ENCODE measurements at places on chromosomes 3 and 15. TPM values are rescaled to one million over a fixed set of nuclear protein-coding genes. Genes with fewer than 3 reads are reported as not detected.

GRCh38 chr15:74799856-74800558 lies 12.6 kb upstream of the LMAN1L start:
- no peaks in the 10 kb centered on the region for H3K27me3 ChIP-seq
- DNase-seq, result peak; percentile 85
- H3K4me1 ChIP-seq, result peaks cover 3% of the 10 kb centered on the region
- H3K4me3 ChIP-seq, result no peak overlapping the region
- no peak overlapping the region for H3K27ac ChIP-seq

GRCh38 chr15:87523516-87523915 lies 733.0 kb downstream of the NTRK3 start:
- H3K4me1 ChIP-seq, result no peaks in the 10 kb centered on the region
- DNase-seq, result no peak
- no peak overlapping the region for H3K27ac ChIP-seq
- H3K4me3 ChIP-seq, result no peak overlapping the region

DNA sequence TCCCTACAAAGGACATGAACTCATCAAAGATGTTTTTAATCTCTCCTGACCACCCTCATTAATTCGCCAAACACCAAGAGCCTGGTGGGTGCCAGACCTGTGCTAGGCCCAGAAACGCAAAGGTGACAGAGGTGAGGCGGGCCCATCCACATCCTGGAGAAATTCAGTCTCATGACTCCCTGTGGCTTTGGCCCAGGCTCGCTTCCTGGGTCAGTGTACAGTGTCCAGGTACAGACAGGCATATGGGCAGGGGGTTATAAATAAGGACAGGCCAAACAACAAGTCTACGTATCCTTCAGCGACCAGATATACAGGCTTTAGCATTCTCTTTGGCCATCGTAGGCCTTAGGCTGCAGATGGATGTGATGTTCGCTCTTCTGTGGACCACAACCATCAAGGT lies 945 bp upstream of the PLA2G4F start:
- H3K4me1 ChIP-seq, result no peaks in the 10 kb centered on the region
- H3K27me3 ChIP-seq, result no peaks in the 10 kb centered on the region
- no peak overlapping the region for H3K27ac ChIP-seq
- DNase-seq, result no peak
- H3K4me3 ChIP-seq, result no peak overlapping the region
- H3K36me3 ChIP-seq, result peaks cover 6% of the 10 kb centered on the region

DNA sequence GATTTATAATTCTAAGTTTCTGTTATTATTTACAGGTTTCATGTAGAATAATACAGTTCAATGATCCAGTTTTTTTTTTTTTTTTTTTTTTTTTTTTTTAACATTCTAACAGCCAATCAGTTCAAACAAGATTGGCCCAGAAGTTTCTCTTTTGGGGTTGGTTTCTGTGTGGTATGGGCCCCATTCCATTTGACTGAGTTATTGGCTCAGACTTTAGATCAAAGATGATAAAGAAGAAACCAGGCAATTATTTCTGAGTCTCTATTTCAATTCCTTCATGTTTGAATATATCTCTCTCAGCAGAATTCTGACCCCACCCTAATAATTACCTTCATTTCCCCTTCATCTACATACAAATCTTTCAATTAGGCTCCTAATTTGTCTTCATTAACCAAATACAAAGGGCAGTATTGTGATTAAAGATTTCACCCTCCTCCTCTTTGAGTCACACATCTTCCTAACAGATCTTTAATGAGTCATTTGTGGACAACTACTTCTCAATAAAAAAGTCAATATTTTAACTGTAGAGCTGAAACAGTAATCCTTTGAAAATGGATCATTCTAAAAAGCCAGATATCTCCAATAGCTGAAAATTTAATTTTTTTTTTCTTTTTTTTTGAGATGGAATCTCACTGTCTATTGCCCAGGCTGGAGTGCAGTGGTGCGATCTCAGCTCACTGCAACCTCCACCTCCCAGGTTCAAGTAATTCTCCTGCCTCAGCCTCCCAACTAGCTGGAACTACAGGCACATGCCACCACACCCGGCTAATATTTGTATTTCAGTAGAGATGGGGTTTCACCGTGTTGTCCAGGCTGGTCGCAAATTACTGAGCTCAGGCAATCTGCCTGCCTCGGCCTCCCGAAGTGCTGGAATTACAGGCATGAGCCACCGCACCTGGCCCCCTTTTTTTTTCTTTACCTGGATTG lies 878.8 kb downstream of the NAALADL2 start:
- H3K27ac ChIP-seq, result no peak overlapping the region
- DNase-seq, result no peak
- H3K4me1 ChIP-seq, result no peaks in the 10 kb centered on the region
- no peaks in the 10 kb centered on the region for H3K27me3 ChIP-seq
- peaks cover 7% of the 10 kb centered on the region for H3K36me3 ChIP-seq

DNA sequence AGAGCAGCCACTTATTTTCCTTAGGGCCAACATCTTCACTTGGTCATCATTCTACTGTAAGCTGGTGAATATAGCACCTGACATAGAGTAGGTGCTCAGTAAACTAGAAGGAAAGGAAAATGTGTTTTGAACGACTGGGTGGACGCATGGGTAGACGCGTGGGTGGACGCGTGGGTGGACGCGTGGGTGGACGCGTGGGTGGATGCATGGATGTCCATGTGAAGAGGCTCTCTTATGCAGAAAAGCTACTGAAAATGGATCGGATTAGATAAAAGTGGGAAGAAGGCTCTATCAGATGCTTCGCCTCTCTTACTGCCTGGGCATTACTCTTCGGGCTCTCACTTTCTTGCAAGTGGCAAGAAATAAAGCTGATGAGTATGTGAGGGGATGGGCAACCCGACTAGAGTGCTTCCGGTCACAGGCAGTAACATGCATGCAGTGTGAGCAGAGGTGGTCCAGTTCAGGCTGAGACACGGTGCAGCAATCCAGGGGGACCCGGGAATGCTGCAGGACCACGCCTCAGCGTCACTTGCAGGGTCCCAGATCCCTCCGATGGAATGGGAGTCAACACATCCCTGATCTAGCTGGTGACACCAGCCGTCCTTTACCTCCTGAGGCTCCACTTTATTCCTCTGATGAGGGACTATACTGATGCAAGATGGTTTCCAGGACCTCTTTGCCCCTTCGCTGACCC lies 138.0 kb upstream of the MEF2A start:
- no peak overlapping the region for H3K4me3 ChIP-seq
- H3K27ac ChIP-seq, result no peak overlapping the region
- no peak for DNase-seq
- H3K27me3 ChIP-seq, result no peaks in the 10 kb centered on the region
- no peaks in the 10 kb centered on the region for H3K36me3 ChIP-seq

GRCh38 chr3:102224171-102224570 lies 210.6 kb upstream of the ZPLD1 start:
- DNase-seq, result no peak
- no peaks in the 10 kb centered on the region for H3K4me1 ChIP-seq
- H3K4me3 ChIP-seq, result no peak overlapping the region
- no peaks in the 10 kb centered on the region for H3K27me3 ChIP-seq
- no peaks in the 10 kb centered on the region for H3K36me3 ChIP-seq
- H3K27ac ChIP-seq, result no peak overlapping the region

GRCh38 chr15:27248251-27248650 lies 277.3 kb downstream of the GABRG3 start:
- H3K27me3 ChIP-seq, result no peaks in the 10 kb centered on the region
- no peak overlapping the region for H3K27ac ChIP-seq
- no peaks in the 10 kb centered on the region for H3K4me1 ChIP-seq
- no peaks in the 10 kb centered on the region for H3K36me3 ChIP-seq
- no peak for DNase-seq
- no peak overlapping the region for H3K4me3 ChIP-seq

DNA sequence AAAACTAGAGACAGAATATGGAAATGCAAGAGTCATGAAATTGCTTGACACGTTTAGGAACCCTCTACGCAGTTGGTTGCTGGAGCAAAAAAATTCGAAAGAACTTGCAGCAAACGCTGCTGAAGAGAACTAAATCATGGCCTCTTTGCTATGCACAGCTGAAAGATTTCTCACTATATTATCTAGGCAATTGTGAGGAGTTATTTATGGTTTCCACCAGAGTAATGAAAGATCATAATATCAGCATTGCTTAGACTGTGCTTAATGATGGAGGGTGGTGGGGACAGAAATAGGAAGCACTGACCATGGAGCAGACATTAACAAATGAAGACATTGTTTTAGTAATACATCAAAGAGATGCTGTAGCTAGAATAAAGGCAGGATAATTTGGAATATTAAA lies 593.4 kb upstream of the ZNF717 start:
- H3K4me3 ChIP-seq, result no peak overlapping the region
- no peak overlapping the region for H3K27ac ChIP-seq
- H3K27me3 ChIP-seq, result no peaks in the 10 kb centered on the region
- no peaks in the 10 kb centered on the region for H3K36me3 ChIP-seq
- no peaks in the 10 kb centered on the region for H3K4me1 ChIP-seq

DNA sequence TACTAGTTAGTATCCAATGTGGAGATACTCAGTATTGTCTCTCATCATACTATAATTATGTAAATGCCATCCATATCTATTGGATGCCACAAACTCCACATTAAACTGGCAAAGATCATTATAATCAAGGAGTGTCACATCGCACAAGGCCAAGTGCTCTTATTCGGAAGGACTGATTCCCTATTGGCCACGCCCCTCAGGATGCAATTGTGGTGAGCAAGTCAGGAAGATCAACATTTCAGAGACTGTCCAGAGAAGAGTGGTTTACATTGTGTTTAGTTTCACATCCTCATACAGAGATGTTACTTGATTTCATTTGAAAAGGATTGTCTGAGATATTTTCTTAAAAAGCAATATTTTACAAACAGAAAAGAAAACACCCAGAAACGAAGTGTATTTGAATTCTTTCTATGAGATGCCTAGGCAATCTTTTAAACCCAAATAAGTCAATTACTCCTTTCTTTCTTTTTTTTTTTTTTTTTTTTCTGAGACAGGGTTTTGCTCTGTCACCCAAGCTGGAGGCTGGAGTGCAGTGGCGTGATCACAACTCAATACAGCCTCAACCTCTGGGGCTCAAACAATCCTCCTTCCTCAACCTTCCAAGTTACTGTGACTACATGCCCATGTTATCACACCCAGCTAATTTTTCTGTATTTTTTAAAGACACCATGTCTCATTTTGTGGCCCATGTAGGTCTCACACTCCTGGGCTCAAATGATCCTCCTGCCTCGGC lies 369.1 kb downstream of the RBMS3 start:
- H3K4me3 ChIP-seq, result no peak overlapping the region
- no peaks in the 10 kb centered on the region for H3K36me3 ChIP-seq

DNA sequence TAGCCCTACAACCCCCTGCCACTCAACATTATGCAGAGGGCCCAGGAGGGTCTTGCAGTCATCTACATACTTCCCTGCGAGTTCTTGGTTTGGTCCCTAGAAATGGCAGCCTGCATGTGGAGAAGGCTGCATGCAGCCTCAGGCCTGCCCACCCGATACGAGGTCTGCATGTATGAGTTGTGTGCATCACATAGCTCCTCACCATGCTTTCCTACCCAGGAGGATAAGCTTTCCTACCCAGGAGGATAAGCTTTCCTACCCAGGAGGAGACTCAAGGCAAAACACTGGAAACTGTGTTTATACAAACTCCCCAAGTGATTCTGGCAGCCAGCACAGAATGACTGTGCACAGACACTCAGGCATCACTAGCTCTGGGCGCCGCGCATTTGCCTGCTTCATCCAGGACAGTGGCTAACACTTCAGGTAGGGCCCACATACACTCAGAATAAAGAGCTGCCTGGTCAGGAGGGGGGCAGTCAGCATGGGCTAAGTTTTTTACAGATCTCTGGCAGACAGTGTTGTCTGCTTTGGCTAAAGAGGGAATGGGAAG lies 187.7 kb downstream of the THSD4 start:
- H3K27ac ChIP-seq, result no peak overlapping the region
- no peaks in the 10 kb centered on the region for H3K36me3 ChIP-seq
- no peaks in the 10 kb centered on the region for H3K27me3 ChIP-seq

DNA sequence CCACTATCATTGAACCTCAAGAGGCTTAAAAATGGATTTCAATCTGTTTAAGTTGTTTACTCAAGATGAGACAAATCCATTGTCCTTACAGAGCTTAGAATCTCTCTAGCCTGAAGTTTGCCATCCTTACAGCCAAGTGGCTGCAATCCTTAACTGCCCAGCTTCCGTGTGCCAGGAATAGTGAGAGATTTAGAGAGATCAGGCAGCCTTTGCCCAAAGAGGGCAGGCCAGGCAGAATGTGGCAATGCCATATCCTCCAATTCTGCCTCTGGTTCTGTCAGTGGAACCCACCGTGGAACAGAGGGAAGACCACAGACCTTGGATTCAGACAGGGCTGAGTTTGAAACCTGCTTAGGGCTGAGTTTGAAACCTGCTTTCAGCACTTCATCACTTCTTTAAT lies 374.3 kb downstream of the VPS13C start:
- peaks cover 7% of the 10 kb centered on the region for H3K4me1 ChIP-seq
- H3K27ac ChIP-seq, result no peak overlapping the region
- no peaks in the 10 kb centered on the region for H3K36me3 ChIP-seq
- H3K27me3 ChIP-seq, result no peaks in the 10 kb centered on the region
- no peak for DNase-seq

GRCh38 chr3:16807391-16807790 lies 77.4 kb upstream of the PLCL2 start:
- no peak for DNase-seq
- peaks cover 25% of the 10 kb centered on the region for H3K4me1 ChIP-seq
- H3K36me3 ChIP-seq, result no peaks in the 10 kb centered on the region
- no peak overlapping the region for H3K4me3 ChIP-seq

DNA sequence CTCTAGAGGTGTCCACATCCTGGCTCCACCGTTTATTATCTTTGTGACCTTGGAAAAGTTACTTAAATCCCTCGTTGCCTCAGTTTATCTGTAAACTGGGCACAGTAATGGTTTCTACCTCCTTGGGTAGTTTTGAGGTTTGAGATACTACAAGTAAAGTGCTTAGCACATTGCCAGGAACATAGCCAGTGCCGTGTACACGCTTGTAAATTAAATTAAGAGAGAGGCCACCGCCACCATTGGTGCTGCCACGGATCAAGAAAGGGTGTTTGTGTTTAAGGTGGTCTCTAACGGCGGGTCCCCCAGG lies 5.8 kb upstream of the WNT7A start:
- H3K4me1 ChIP-seq, result no peaks in the 10 kb centered on the region
- H3K27ac ChIP-seq, result no peak overlapping the region
- DNase-seq, result no peak
- H3K36me3 ChIP-seq, result no peaks in the 10 kb centered on the region
- H3K4me3 ChIP-seq, result no peak overlapping the region

- H3K36me3 ChIP-seq, result no peaks in the 10 kb centered on the region
- peaks cover 11% of the 10 kb centered on the region for H3K4me1 ChIP-seq
These were observed 47.1 kb downstream of the CMTM7 start for GRCh38 chr3:32438596-32439344.

GRCh38 chr15:76799760-76800159 lies 105.4 kb downstream of the SCAPER start:
- DNase-seq, result no peak
- no peaks in the 10 kb centered on the region for H3K27me3 ChIP-seq
- H3K36me3 ChIP-seq, result no peaks in the 10 kb centered on the region
- no peak overlapping the region for H3K27ac ChIP-seq

Gene GOLGA8J
- not detected for polyA plus RNA-seq

Gene SAMD7
- polyA plus RNA-seq, result not detected

Gene GPR156
- polyA plus RNA-seq, result 0.73 TPM

Gene EFCAB12
- 0.17 TPM for polyA plus RNA-seq

Gene PCSK6
- 1.7 TPM for polyA plus RNA-seq

Gene AGBL1
- not detected for polyA plus RNA-seq

Gene GP9
- polyA plus RNA-seq, result not detected

Gene LRRIQ4
- not detected for polyA plus RNA-seq

Gene KCNAB1
- polyA plus RNA-seq, result 1.3 TPM

Gene MANF
- 48.7 TPM for polyA plus RNA-seq

Gene FGD5
- polyA plus RNA-seq, result 7.4 TPM

Gene FAM81A
- 0.73 TPM for polyA plus RNA-seq

Gene GOLGA8T
- polyA plus RNA-seq, result not detected

Gene FBXO40
- polyA plus RNA-seq, result 0.05 TPM

Gene ITIH3
- polyA plus RNA-seq, result not detected

All from GM23338 (cell line).